ENCODE measurements at places on chromosomes 7 and 10. TPM values are rescaled to one million over a fixed set of nuclear protein-coding genes. Genes with fewer than 3 reads are reported as not detected.

DNA sequence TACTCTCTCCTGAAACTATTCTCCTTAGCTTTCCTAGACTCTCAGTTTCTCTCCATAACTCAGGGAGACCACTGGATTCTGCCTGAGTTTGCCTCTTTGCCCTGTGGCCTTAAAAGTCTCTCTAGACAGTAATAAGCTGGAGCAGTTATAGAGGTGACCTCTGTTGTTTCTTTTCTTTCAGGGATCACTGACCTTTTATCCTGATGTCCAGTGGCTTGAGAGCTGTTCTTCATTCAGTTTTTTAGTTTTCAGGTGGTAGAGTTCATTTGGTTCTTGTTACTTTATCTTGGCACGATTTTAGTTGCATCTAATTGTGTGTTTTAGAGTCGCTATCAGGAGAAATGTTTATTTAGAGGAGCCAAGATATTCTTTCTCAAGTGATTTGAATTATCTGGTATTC lies 37.7 kb downstream of the TAX1BP1 start:
- no peaks in the 10 kb centered on the region for H3K27me3 ChIP-seq
- no peak overlapping the region for H3K4me3 ChIP-seq
- H3K36me3 ChIP-seq: no peaks in the 10 kb centered on the region
- H3K27ac ChIP-seq: no peak overlapping the region
- no peaks in the 10 kb centered on the region for H3K4me1 ChIP-seq

DNA sequence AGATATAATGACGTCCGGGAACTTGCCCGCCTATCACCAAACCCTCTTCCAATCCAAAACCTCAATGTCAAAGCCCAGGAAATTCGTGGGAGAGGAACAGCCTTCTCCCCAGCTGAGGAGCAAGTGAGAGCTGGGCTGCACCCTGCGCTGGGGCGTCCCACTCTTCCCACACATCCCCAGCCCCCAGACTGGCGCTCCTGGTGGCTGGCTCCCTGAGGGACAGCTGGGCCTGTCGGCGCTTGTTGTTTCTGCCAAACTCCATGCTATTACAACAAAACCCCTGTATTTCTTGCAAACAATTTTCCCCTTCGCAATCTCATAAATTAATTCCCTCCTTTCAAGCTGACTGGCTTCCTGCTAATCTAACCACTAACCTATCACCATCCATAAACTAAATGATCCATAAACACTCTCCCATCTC lies 53.0 kb downstream of the GRID1 start:
- H3K36me3 ChIP-seq: no peaks in the 10 kb centered on the region
- H3K4me3 ChIP-seq: no peak overlapping the region
- no peaks in the 10 kb centered on the region for H3K4me1 ChIP-seq

GRCh38 chr7:105987046-105987445 lies 24.0 kb downstream of the CDHR3 start:
- H3K36me3 ChIP-seq: no peaks in the 10 kb centered on the region
- no peaks in the 10 kb centered on the region for H3K27me3 ChIP-seq
- H3K4me1 ChIP-seq: no peaks in the 10 kb centered on the region
- DNase-seq: no peak

DNA sequence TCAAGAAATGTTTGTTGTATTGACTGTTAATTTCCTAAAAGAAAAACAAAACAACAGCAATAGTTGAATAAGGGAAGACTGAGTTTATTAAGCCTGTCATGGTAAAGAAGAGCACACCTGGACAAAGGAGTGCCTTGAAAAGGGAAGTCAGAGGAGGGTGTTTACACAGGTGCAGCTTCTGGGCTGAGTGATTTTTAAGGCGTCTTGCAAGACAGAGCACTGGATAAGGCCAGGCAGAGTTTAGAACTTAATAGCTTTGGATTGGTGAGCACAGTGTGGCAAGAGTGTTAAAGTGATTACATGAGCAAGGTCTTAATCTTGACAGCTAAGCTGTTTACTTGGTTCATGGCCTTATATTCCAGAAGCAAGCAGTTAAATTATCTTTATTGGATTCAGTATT lies 423.2 kb downstream of the CNTNAP2 start:
- H3K27me3 ChIP-seq: no peaks in the 10 kb centered on the region
- H3K4me1 ChIP-seq: no peaks in the 10 kb centered on the region
- no peak for DNase-seq
- H3K27ac ChIP-seq: no peak overlapping the region

- H3K27ac ChIP-seq: no peak overlapping the region
- no peaks in the 10 kb centered on the region for H3K36me3 ChIP-seq
- no peaks in the 10 kb centered on the region for H3K4me1 ChIP-seq
- DNase-seq: no peak
These were observed 12.8 kb upstream of the SMKR1 start for GRCh38 chr7:129489491-129489890.

GRCh38 chr7:91137153-91137787 lies 127.0 kb upstream of the FZD1 start:
- no peaks in the 10 kb centered on the region for H3K4me1 ChIP-seq
- no peaks in the 10 kb centered on the region for H3K27me3 ChIP-seq
- DNase-seq: no peak
- H3K36me3 ChIP-seq: no peaks in the 10 kb centered on the region

DNA sequence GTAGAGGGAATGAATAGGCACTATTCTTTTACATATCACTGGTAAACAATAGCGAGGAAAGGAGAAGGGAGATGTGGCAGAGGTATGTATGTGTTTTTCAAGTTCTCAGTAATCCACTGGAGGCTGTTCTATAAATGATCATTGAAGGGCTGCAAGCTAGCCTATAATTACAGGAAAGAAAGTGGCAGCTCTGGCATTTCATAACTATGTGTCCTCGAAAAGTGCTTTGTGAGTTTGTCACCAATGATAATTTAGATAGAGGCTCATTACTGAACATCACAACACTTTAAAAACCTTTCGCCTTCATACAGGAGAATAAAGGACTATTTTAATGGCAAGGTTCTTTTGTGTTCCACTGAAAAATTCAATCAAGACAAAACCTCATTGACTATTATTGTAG lies 235.1 kb downstream of the FOXP2 start:
- no peak overlapping the region for H3K27ac ChIP-seq
- H3K27me3 ChIP-seq: no peaks in the 10 kb centered on the region
- no peaks in the 10 kb centered on the region for H3K36me3 ChIP-seq
- H3K4me1 ChIP-seq: peaks cover 13% of the 10 kb centered on the region
- H3K4me3 ChIP-seq: no peak overlapping the region

DNA sequence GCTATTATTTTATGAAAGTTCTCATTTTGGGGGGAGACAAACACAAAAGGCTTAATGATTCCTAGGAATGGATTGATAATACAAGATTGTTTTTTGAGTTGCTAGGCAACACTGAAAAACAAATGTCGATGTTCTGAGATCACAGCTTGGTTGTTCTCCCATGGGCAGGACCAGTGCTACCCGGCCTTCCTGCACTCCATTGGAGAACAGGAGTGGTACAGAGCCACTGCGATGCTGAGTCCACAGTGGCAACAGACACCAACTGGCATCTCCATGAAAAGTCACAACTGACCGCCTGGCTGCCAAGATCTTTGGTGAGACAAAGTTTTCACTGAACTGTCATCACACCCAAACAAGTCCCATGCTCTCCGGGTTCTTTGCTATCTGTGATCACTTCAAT lies 68.9 kb upstream of the NMT2 start:
- DNase-seq: no peak
- no peaks in the 10 kb centered on the region for H3K27me3 ChIP-seq
- peaks cover 14% of the 10 kb centered on the region for H3K4me1 ChIP-seq
- H3K4me3 ChIP-seq: no peak overlapping the region
- no peaks in the 10 kb centered on the region for H3K36me3 ChIP-seq

- no peaks in the 10 kb centered on the region for H3K27me3 ChIP-seq
- H3K4me1 ChIP-seq: no peaks in the 10 kb centered on the region
- H3K27ac ChIP-seq: no peak overlapping the region
- no peak overlapping the region for H3K4me3 ChIP-seq
- H3K36me3 ChIP-seq: no peaks in the 10 kb centered on the region
These were observed 69.2 kb upstream of the PALS2 start for GRCh38 chr7:24504040-24504439.

GRCh38 chr7:91549878-91550277 lies 285.6 kb downstream of the FZD1 start:
- H3K27me3 ChIP-seq: no peaks in the 10 kb centered on the region
- H3K36me3 ChIP-seq: no peaks in the 10 kb centered on the region
- H3K27ac ChIP-seq: no peak overlapping the region
- no peak overlapping the region for H3K4me3 ChIP-seq
- no peak for DNase-seq
- no peaks in the 10 kb centered on the region for H3K4me1 ChIP-seq

GRCh38 chr7:151252961-151253711 lies 4.6 kb upstream of the SMARCD3 start:
- no peaks in the 10 kb centered on the region for H3K27me3 ChIP-seq
- H3K36me3 ChIP-seq: no peaks in the 10 kb centered on the region
- H3K4me3 ChIP-seq: peak overlapping the region; percentile 72
- H3K27ac ChIP-seq: peak overlapping the region; percentile 91
- H3K4me1 ChIP-seq: peaks cover 44% of the 10 kb centered on the region
- no peak for DNase-seq

DNA sequence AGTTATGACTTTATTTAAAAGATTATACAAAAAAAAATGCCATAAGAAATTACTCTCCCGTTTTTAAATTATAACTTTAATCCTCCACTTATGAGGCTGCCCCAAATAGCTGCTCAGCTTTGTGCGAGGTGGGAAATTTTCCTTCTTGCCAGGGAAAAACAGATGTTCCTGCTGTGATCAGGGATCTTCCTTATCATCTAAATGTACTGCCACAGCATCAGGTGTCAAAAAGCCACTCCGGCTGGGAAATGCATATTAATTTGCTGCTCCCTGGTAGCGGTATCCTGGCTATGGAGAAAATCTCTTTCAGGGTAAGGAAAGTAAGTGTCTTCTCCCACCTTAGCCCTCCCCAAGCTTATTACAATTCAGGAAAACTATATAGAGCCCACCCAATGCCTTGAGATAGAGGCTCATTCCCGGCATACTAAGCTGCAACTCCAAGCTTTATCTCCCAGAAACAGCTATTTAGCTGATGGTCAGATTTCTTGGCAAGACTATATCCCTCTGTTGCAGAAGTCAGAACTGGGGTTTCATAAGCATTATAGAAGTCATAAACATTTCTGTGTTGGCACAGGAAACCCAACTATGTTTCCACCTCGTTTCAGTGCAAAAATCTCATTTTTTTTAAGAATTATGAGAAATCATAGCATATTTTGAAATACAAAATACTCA lies 360.4 kb downstream of the PARD3 start:
- no peaks in the 10 kb centered on the region for H3K27me3 ChIP-seq
- H3K36me3 ChIP-seq: no peaks in the 10 kb centered on the region
- H3K4me3 ChIP-seq: no peak overlapping the region

DNA sequence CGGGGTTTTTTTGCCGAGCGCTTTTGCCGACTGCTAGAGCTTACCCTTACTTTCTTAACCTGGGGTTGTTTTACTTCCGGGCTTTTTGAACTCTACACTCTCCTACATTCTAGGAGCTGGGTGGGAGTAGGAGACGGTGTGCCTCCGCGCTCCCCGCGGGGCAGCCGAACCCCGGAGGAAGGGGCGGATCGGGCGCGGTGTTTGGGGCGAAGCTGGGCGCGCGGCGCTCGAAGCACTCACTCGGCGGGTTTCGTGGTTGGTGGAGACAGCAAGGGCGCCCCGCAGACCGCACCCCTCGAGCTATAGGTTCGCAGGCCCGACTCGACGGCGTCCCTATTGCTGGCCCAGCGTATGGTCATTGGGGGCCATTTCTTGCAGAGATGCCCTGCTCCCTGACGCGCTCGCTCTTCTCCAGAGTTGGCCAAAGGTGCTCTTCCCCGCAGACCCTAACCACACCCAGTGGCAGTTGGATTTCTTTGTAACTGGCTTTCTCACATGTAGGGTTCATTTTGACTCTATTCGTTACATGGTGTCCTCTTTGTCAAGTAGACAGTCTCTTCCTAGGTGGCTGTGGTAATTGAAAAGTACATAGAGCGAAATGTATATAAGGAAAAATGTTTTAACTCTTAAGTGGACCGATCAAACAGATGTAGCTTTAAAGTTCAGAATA lies 364 bp downstream of the ZNF518A start:
- H3K4me3 ChIP-seq: peak overlapping the region; percentile 73
- peak; percentile 92 for DNase-seq
- peaks cover 8% of the 10 kb centered on the region for H3K27me3 ChIP-seq
- peaks cover 15% of the 10 kb centered on the region for H3K4me1 ChIP-seq
- H3K27ac ChIP-seq: peak overlapping the region; percentile 88

- no peak overlapping the region for H3K27ac ChIP-seq
- H3K4me3 ChIP-seq: no peak overlapping the region
- H3K27me3 ChIP-seq: no peaks in the 10 kb centered on the region
- DNase-seq: no peak
- H3K4me1 ChIP-seq: no peaks in the 10 kb centered on the region
These were observed 85.8 kb downstream of the SNX13 start for GRCh38 chr7:17854261-17855047.

- DNase-seq: peak; percentile 64
- H3K36me3 ChIP-seq: no peaks in the 10 kb centered on the region
- no peaks in the 10 kb centered on the region for H3K4me1 ChIP-seq
- H3K4me3 ChIP-seq: no peak overlapping the region
These were observed 39.6 kb upstream of the SHH start for GRCh38 chr7:155851892-155852291.

DNA sequence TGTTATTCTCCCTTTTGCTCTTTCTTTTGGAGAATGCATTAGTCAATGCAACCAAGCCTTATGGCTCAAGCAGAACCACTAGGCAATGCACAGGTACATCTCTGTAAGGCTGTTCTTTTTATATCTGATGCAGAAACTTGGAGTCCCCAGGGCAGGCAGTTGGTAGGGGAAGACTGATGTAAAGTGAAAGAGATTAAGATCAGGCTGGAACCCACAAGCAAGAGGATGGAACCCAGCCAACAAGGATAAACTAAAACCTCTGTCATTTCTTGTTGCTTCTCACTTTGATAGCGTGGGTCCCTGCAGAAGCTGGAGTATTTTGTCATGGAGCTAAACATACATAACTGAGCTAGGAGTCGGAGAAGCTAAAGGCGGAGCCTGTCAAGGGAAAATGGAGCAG lies 142.9 kb downstream of the GPAM start:
- DNase-seq: peak; percentile 74
- H3K27me3 ChIP-seq: no peaks in the 10 kb centered on the region
- H3K36me3 ChIP-seq: no peaks in the 10 kb centered on the region
- H3K4me1 ChIP-seq: no peaks in the 10 kb centered on the region
- no peak overlapping the region for H3K27ac ChIP-seq
- no peak overlapping the region for H3K4me3 ChIP-seq

- H3K4me1 ChIP-seq: peaks cover 8% of the 10 kb centered on the region
- no peak for DNase-seq
- H3K36me3 ChIP-seq: peaks cover 27% of the 10 kb centered on the region
- H3K27ac ChIP-seq: no peak overlapping the region
- H3K27me3 ChIP-seq: no peaks in the 10 kb centered on the region
- H3K4me3 ChIP-seq: no peak overlapping the region
These were observed 14.0 kb downstream of the WDR91 start for GRCh38 chr7:135197343-135197742.

GLUD1 gene
- 187 TPM for total RNA-seq

HOXA3 gene
- 10.2 TPM for total RNA-seq

HOXA10 gene
- not detected for total RNA-seq

FOXP2 gene
- 42.9 TPM for total RNA-seq

ZNF365 gene
- 2.0 TPM for total RNA-seq

CRYGN gene
- total RNA-seq: 1.3 TPM

Measured in esophagus muscularis mucosa (tissue), 4 donors.